ENCODE measurements at places on chromosomes 4 and X.
A peak's percentile ranks its signal among the peaks of the same experiment; 100 is the strongest.

- DNase-seq = no peak
Observed at GRCh38 chrX:82627568-82627967, 880.5 kb upstream of the POU3F4 start.

DNA sequence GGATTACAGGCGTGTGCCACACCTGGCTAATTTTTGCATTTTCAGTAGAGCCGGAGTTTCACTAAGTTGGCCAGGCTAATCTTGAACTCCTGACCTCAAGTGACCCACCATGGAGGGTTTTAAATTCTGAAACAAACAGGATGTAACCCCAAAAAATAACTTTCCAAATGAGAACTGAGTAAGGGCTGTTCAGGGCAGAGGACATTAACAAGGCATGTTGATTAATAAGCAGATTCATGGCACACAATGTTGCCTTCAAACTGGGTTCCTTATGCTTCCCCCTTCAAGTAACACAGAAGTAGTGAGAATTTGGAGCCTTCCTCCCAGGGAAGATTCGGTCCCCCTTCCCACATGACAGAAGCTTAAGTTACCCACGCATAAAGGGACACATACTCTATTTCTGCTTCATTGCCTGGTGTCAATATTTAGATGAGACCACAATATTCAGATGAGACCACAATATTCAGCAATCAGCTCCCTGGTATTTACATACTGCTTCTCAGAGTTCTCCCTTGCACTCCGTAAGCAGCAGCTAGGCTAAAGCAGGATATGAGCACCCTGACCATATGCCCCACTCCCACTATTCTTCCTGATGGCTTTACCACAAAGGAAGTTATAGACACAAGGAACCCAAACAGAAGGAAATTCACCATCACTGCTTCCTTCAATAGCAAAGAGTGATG is 21.4 kb downstream of the GRSF1 start:
- DNase-seq = no peak

DNA sequence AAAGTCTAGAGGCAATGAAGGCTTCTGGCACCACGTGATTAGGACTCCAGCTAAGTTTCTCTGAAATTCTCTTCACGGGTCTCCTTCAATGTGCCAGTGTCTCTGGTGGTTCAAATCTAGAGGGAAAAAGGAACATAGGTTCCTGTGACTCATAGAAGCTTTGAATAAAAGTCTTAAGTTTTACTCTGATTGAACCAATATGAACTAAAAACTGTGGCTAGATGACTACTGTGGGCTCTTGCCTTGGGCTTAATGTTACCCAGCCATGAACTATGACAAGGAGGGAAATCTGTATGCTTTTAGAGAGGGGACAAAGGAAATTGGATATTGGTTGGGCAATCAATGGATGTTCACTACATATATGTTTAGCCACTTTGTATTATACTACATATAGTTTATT is 49.9 kb upstream of the TEX13D start:
- DNase-seq = no peak

- DNase-seq = no peak
Observed at GRCh38 chr4:61507091-61507490, 307.0 kb downstream of the ADGRL3 start.

- no peak for DNase-seq
Observed at GRCh38 chr4:6710282-6710681, 617 bp upstream of the MRFAP1L1 start.

DNA sequence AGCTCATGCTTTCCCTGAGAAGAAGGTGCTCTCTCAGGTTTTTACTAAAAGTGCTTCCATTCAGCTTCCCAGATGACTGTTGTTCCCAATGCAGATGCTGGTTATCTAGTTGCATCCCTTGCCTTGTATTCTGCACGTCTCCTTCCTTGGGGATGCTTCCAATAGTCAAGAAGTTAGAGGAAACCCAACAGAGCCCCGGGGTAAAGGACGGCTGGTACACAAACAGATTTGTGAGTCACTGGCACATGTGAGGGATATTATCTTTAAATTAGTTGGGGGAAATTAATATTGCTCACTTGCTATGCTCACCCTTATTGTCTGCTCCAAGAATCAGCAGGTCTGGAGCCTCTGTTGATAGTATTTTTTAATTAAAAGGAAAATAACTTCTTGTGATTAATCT is 465.2 kb upstream of the BOD1L1 start:
- no peak for DNase-seq

GRCh38 chr4:144357975-144358374 is 217.5 kb upstream of the GYPA start:
- no peak for DNase-seq

DNA sequence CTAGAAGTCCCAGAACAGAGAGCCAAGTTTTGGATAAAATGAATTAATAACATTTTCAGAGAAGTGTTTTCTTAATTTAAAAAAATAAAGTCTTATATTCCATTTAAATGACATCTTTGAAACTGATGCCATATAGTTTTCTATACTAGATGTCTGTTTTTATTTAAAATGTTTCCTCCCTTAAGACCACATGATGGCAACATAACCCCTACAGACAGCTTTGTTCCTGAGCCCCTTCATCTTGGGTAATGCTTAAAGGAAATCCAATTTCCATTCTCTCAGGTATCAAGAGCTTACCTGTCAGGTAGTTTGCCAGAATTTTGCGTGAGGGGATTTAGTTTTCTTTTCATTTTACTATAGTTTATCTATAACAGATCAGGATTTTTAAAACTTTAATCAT is 181.4 kb upstream of the UGT8 start:
- no peak for DNase-seq

GRCh38 chr4:164977243-164978164 is at the start of gene TRIM61:
TRIM61 (minus strand) TSS chr4:164977657; CDS start chr4:164970002, 7,655 bp downstream.
- DNase-seq = peak; percentile 98

DNA sequence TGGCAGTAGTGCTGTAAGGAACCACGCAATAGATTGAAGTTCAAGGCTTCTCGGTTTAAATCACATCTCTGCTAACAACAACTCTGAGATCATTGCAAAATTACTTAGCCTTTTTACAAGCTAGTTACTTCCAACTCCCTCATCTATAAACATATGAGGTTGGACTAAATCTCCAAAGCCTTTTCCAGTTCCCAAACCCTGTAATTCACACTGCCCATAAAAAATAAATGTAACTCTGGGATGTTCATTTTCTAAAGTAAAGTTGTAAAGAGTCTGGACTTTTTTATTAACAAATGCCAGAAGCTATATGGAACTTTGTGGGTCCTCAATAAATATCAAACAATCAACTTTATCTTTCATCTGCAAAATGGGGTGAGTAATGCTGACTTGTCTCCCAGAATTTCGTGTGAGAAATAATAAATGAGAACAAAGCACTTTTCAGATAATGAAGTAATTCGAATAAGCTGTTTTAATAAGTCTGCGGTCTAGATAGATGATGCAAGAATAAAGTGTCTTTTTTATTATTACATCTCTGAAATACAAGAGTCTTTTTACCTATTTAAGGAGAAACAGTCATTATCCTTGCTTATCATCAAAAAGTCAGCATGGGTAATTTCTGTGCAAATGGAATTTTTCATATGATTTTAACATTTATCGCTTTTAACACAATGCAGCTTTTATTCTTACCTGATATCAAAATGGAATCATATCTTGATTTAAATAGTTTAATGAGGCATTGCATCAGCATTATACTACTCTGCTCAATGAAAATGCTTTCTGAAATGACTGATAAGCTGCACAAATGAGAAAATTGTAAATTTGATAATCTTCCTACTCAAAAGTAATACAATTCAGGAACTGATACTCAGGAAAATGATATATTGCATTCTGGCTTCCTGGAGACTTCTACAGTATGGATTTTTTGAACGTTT is 252.6 kb downstream of the BANK1 start:
- no peak for DNase-seq

DNA sequence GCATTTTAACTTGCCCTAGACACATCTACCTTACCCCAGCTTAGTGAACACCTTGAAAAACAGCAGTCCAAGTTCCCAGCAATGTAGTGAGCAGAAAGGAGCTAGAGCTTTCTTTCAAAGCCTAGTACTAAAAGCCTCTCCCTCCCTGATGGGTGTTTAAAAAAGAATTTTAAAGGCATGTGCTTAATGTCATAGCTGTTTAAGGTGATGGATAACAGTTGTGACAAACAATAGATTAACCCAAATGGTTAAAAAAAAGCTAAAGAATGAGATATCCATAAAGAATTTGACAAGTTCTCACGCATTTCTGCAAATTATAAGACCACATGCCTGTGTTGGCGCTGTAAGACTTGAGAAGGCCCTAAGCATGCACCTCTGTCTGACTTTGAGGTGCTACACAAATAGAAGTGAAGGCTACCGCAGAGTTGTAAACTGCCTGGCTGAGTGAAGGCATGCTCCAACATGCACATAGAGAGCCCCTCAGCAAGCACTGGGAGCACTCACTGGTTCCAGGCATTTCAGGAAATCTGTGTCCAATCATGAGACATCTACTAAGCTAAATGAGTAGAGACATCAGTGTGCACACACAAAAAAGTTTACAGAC is 94.0 kb downstream of the PHF8 start:
- no peak for DNase-seq

- DNase-seq = no peak
Observed at GRCh38 chr4:26576231-26576739, 7.6 kb upstream of the TBC1D19 start.

GRCh38 chrX:151815398-151815797 is 80.9 kb downstream of the CNGA2 start:
- no peak for DNase-seq

GRCh38 chr4:142406917-142407501 is 439.1 kb downstream of the INPP4B start:
- no peak for DNase-seq

- no peak for DNase-seq
Observed at GRCh38 chr4:58936436-58936835, 1826.3 kb upstream of the IGFBP7 start.

- no peak for DNase-seq
Observed at GRCh38 chrX:773292-774025, 142.9 kb downstream of the SHOX start.

DNA sequence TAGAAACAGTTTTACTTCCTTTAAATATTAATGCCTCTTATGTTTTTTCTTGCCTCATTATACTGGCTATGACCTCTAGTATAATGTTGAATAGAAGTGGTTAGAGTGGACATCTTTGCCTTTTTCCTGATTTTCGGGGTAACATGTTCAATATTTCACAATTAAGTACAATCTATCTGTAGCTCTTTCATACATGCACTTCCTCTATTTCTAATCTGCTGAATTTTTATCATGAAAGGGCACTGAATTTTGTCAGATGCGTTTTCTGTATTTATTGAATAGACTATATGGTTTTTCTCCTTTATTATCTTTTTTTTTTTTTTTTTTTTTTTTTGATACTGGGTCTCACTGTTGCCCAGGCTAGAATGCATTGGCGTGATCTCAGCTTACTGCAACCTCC is 29.0 kb downstream of the MECP2 start:
- no peak for DNase-seq

DNA sequence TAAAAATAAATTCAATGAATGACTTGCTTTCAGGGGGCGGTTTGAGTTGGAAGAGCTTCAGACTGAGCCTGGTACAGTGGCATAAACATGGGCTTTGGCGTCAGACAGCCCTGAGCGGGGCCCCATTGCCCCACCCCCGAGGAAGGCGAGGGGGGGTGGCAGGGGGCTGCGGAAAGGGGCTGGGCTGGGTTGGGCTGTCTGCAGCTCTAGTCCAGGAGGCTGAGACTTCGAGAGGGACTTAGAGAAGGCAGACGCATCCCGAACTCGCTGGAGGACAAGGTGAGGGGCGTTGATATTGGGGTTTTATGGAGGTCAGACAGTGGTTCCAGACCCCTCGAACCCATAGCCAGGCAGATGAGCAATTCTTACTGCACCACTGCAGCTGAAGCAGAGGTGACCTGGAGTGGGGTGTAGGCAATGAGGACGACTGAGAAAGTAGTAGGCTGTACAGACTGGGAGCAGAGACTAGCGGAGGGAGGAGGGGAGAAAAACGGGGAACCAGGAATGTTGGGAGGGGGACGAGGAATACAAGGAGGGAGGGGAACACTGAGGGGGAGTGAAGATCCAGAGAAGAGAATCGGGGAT is at the start of gene MAGED2:
TSS of gene MAGED2 (plus strand) at position 222 of the 585 bp plus-strand sequence. CDS start 1,587 bp downstream, outside the sequence.
- peak; percentile 40 for DNase-seq

DNA sequence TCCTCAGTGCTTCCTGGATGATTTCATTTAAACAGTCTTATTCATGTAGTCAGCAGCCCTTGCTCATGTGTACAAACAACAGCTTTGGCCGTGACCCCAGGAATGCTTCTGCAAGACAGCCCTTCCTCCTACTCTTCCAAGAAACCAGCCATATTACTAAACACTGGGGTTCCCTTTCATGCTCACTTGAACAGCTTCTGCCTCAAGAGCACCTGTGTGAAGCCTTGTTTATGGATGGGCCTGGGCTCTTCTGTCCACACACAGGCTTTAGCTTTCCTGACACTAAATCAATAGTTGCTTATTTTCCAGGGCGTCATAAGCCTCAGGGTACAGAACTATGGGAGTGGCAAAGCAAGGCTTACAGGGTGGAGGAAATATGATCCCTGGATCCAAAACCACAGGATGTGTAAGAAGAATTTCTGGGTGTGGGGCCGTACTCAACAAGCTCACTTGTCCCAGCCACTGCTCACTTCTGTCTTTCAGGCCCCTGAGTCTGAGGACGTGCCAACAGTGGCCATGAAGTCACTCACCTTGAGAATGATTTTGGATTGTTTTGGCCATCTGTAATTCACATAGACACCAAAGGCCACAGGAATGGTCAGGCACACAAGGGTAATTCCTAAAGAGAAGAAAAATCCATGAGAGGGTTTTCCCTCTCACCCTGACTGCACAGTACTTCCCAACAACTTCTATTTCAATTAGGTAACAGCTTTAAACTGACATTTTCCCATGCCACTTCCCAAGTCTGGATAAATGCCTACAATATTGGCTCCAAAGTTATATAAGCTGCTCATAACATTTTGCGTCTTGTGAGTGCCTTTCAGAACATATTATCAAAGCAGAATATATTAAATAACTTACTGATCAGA is 17.7 kb downstream of the SLC10A6 start:
- no peak for DNase-seq

DNA sequence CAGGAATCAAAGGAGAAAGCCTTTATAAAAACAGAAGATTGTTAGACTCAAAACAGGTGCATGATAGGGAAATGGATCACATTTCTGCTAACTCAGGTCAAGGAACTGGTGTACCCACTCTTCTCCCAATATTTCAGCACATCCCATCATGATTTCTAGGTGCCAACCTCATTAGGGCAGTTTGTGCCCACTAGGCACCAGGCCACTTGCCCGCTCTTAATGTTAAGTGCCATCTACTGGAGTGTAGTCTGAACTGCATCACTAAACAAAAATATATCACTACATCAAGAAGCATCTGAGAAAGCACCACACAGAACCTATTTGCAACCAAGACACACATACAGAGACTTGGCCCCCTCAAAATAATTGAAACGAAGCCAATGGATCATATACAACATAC is 140.4 kb upstream of the GRID2 start:
- DNase-seq = peak; percentile 48

DNA sequence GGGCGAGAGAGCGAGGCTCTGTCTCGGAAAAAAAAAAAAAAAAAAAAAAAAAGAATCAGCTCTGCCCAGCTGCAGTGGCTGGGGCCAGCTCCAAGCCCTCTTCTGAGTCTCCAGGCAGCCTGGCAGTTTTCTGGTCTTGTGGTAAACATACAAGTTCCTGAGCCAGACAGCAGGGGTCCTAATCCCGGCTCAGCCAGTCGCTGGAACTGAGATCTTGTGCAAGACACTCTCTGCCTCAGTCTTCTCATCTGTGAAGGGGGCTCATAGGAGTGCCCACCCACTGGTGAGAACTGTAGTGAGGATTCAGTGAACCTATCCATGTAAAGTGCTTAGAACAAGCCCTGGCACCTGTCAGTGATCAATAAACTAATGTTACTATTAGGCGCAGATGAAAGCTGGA is 41.8 kb downstream of the C4orf50 start:
- peak; percentile 66 for DNase-seq
